NCI-H2081 (cell line): ENCODE measurements at places on chromosomes 16 and 17.

- no peak for DNase-seq
Measured at GRCh38 chr16:11429823-11430222, 84.6 kb downstream of the RMI2 start.

GRCh38 chr17:41511116-41511515, 5.7 kb upstream of the KRT13 start:
- DNase-seq = peak; percentile 34

GRCh38 chr16:18800293-18800692, 1.1 kb downstream of the ARL6IP1 start:
- DNase-seq = no peak

- no peak for DNase-seq
Measured at GRCh38 chr16:81810894-81811538, 31.9 kb downstream of the PLCG2 start.

- DNase-seq = no peak
Measured at GRCh38 chr16:54373534-54374520, 87.2 kb upstream of the IRX3 start.

GRCh38 chr17:60006160-60006559, 41.6 kb upstream of the RNFT1 start:
- DNase-seq = no peak

- DNase-seq = peak; percentile 38
Measured at GRCh38 chr16:22007509-22008214, at the start of gene MOSMO. TSS of gene MOSMO (plus strand) at chr16:22008111. CDS start at chr16:22008302, 191 bp downstream.

DNA sequence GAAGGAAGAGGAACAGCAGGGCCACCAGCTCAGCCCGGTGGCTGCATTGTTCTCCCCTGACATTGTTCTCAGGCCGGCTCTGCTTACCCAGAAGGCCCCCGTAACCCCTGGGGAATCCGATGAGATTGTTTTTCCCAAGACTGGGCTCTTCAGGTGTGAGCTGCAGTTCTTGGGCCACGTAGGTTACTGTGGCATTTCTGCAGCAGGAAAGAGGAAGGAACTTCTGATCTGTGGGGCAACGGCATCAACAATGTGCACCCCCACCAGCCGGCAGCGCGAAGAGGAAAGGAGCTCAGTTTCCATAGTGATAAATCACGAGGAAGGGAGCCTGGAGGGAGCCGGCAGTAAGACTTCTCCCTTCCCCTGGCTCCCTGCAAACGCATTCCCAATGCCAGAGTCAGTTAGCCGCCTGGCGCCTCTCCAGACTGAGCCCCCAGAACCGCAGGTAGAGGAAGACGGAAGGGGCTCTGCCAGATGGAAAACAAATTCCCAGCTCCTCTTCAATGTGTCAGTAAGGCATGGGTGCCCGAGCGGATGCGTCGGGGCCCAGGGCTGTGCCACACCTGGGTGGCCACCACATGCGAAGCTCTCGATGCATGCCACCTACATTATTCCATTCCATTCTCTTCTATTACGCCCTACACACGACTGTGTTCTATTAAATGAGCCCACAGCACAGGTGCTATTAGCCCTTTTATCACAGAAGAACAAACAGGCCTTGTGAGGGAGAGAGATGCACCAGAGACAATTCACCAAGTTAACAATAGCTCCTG, 21.5 kb upstream of the PECAM1 start:
- DNase-seq = no peak

DNA sequence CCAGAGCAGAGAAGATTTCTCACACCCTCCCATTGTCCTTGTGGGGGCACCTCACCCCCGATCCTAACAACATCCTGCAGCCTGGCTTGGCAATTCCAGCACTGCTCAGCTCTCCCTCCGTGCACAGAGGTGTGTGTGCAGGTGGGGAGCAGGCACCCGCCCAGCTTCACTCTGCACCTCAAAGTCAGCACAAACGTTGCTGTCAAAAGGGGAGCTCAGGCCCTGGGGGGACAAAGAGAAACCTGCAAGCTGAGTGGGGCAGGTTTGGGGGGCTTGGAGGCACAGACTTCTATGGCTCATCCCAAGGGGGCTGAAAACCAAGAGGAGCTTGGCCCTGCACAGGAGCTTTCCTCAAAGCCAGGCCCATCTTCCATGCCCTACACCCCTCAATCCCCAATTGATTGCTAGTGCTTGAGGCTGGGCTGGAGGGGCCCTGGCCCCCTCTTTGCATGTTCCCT, 231.9 kb upstream of the TNRC6C start:
- no peak for DNase-seq

GRCh38 chr17:60959011-60959410, 281.4 kb downstream of the BCAS3 start:
- no peak for DNase-seq

GRCh38 chr17:61574542-61575351, 16.3 kb downstream of the NACA2 start:
- DNase-seq = peak; percentile 70

DNA sequence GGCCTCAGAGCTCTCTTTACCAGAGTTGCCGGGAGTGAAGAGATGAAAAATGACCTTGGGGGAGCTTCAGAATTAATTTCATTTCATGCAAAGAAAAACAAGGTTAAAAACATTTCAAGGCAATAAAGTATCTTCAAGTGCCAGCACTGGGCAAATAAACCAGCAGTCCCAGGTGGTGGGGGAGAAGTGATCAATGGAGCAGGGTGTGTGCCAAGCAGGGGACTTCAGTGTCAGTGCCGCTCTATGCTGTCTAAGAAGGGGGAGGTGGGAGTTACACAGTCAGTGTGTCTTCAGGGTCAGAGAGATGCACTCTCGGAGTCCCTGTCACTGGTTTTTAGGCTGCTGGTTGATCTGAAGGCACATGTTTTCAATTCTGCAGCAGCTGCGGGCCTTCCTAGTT, 57.2 kb upstream of the MGAT5B start:
- no peak for DNase-seq

DNA sequence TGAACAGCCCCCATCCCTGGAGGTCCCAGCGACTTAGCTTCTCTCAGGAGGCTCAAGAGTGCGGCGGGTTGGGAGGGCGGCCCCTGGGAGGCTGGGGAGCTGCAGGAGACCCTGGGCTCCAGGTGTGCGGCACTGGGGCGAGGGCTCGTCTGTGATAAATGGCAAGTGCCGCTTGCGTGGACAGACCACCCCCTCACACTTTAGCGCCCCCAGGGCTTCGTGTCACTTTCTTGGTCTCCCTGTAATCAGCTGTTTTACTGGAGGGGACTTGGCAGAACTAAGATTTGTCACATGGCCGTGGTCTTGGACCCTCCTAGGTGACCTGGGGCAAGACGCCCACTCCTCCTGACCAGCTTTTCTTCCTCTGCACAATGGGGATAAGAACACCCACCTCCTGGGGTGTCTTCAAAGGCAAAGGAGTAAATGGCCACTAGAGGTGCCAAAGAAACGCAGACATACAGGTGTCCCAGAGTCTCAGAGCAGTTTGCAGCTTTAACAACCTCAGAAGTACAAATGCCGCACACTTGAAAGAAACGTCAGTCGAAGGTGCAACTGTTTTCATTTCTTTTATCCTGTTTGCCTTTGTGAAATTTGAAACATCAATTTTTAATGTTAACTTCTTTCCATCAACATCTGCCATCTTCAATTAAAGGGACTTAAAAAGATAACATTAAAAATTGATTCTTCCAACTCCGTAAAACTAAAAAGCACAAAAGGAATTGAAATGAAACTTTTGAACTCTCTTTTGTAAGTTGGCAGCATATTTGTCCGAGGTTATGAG, 946 bp downstream of the OSGIN1 start:
- no peak for DNase-seq

DNA sequence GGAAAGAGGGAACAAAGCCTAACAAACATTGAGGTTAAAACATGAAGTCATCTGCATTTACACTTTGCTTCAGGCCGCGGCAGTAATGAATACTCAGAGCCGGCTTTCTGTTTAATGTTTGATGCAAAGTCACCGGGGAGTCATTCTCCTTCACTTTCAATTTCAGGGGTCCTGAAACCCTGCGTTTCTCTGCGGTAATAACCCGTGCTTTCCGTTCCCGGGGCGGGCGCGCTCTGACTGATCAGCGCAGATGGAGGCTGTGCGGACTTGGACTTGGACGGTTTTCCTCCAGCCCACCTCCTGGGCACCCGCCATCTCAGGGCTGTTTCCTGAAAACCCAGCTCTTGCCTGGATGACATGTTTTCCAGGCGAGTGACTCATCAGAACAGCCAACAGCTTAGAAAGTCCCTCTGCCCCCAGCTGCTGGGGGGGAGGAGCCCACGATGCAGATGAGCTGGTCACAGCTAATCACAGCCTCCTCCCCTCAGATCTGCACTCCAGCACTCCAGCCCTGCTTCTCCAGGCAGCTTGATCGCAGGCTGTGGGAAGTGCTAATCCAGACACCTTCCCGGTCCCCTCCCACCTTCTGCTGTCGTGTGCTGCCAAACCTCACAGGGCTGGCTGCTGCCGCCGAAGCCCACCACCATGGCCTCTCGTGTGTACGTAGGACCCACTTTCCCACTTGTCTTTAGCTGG, 158.6 kb upstream of the CHMP6 start:
- DNase-seq = peak; percentile 94

DNA sequence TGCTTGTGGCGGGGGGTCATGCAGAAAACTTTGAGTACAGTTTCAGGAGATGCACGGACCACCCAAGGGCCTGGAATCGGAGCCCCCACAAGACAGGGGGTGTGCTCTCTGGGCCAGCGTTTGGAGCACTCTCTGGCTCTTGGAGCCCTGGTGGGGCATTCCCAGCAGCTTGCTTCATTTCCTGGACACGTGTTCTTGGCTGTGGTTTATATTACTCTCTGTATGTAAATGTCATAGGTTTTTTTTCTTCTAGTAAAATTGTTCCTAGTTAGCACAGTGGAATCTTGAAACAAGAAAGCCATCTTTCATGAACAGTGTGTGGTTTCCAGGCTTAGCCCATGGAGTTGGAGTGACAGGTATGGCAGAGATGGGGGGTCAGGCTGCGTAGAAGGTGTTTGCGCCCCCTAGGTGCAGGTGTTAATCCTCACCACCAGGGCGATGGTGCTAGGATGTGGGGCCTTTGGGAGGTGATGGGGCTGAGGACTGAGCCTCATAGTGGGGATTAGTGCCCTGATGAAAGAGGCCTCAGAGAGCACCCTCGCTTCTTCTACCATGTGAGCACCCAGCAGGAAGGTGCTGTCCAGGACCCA, 79.8 kb downstream of the JPH3 start:
- DNase-seq = no peak

GRCh38 chr16:24174957-24175356, 81.2 kb upstream of the CACNG3 start:
- DNase-seq = no peak

DNA sequence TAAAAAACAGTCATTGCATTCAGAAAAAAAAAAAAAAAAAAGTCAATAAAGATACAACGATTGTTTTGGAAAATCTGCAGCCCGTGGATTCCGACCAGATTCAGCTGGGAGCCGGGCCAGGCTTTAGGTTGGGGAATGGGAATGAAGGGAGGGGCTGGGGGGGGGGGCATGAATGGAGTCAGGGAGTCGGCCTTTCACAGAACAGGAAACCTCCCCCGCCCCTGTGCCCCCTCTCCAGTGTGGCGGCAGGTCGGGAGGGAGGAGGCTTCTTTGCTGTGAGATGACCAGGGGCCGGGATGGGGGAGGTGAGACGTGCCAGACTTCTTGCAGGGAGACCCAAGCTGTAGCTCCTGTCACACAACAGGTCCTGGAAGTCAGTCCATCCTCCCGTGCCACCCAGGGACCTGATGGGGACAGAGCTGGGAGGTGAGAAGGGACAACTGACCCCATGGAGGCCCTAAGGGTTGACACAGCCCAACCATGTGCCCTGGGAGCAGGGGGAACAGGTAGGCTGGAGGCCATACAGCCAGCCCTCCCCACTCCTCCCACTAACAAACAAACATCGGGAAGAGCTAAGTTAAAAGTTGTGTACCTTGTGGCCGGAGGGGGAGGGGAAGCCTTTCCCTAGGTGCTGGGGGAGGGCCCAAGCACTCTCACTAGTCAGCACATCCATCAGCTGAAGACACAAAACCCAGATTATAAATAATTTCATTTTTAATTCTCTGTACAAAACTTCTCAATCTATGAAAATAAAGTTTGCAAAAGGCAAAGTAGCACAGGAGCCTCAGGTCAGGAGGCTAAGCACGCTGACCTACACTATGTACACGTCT, 25.2 kb downstream of the SREBF1 start:
- DNase-seq = no peak

DNA sequence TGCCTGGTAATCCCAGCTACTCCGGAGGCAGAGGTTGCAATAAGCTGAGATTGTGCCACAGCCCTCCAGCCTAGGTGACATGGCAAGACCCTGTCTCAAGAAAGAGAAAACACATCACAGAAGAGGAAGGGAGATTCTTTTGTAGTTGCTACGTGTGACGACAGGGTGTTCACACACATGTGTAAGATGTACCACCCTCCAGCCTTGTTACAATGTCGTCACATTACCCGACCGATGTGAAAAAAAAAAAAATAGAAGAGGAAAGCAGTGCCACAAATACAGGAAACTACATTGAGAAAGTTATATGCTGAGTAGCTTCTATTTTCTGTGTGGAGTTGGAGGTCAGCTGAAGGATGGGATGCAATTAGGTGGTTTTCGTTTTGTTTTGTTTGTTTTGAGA, 56.0 kb downstream of the CLUH start:
- no peak for DNase-seq

DNA sequence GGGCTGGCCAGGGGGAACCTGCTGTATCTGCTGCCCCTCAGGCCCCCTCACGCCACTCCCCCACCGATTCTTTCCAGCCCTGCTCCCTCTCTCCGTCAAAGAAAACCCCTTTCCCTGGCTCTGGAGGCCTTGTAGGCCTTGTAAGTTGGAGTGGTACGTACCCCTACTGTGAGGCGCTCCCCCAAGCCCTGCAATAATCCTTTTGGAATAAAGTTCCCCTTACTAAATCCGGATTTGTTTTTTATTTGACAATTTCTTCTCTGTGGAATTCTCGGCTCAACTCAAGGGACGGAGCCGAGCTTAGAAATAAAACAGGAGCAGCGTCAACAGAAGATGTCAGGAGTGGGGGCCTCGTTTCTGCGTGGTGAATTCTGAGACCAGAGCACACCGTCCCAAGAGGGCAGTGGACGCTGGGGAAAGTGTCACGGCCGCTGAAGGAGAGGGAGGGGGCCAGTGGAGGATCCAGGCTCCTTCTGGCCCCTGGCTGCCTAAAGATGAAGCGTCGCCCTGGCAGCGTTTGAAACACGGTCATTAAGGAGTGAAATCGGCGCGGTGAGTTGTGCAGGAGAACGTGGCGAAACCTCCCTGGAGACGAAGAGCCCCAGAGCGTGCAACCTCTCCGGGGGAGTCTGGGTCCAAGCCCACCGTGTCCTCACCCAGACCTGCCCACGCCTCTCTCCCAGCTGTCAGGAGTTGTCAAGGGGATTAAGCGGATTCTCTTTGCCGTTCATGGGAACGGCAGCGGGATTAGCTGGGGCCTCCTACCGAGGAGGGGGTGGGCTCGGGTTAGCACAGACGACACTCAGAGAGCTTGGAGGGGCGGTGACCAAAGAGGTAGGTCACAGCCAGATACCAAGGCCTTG, 47.0 kb downstream of the SLC7A5 start:
- DNase-seq = no peak

DNA sequence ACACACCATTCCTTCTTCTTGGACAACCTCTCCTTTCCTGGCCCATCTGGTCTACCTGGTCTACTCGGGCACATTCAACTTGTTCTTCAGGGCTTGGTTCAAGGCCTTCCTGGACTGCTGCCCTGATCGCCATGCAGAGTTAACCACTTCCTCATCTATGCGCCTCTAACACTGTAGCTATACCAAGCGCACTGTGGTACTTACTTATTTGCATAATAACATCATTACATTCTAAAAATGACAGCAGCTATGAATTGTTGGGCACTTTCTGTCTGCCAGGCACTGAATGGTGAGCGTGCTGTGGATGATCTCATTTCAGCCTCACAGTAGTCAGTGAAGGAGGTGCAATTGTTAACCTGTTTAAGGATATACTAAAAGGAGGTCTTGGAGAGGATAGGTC, 66.9 kb upstream of the SDK2 start:
- DNase-seq = no peak

GRCh38 chr16:19645557-19645981, 72.5 kb downstream of the KNOP1 start:
- DNase-seq = no peak
